ENCODE measurements at places on chromosomes 4 and X.

GRCh38 chr4:8906991-8907595 is 35.5 kb upstream of the HMX1 start:
- no peak for DNase-seq

- DNase-seq = peak; percentile 80
Measured at GRCh38 chr4:76993787-76994641, 44.5 kb downstream of the SEPTIN11 start.

GRCh38 chr4:18075823-18076433 is 54.4 kb upstream of the LCORL start:
- DNase-seq = peak; percentile 40

- DNase-seq = no peak
Measured at GRCh38 chr4:105683038-105683437, 25.5 kb downstream of the INTS12 start.

DNA sequence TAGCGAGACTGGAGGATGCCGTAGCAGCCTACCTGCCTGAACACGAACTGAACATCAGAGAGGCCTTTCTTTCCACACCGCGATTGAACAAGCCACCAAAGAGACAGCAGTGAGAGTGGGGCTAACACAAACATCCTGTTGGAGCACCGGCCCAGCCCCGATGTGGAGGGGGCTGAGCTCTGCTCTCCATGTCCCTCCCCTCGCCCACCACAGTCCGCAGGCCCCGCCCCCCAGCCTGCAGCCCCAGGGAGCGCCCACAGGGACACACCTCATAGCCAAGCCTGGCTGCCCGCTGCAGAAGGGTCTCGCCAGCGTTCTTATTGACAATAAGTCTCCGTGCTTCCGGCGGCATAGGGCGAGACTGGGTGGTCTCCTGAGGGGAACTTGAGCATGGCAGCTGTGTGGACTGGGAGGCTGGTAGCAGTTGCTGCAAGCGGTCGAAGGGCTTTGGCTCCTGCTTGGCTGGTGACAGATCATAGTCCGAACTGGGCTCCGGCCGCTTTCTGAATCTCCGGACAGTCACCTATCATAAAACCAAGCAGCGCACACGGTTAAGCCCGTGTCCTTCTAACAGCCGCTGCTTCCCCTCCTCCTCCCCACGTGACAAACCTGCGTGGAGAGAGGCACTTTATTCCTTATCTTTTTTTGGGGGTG is 35.8 kb downstream of the BCOR start:
- DNase-seq = no peak

DNA sequence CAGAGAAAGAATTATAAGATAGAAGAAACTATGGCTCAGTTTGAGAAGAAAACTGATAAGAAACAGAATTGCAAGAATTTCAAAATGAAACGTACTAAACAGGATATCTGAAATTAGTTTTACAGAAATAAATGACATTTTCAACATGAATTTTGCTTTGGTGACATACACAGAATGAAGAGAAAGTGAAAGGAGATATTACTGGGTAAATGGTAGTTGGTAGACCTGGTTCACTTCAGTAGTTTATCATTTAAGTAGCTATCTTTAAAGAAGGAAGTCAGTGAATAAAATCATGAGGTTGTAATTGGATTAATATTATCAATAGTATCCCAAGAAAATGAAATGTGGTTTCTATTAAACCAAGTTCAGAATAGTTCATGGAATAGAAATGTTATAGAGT is 395.5 kb upstream of the SMIM31 start:
- DNase-seq = no peak

DNA sequence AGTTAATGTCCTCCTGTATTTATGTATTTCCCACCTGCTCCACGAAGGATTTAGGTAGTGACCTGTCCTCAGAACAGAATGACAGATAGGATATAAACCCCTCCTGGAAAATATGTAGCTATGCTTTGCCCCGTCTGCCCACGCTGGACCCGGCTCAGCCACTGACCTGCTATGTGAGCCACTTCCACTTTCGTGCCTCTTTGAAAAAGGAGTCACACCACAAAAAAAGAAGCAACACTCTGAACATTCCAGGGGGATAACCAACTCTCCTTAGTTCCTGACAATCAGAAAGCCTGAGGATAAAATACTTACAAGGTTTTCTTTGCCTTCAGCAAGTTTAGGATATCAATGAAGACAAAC is 11.1 kb downstream of the ACSL1 start:
- DNase-seq = no peak

GRCh38 chrX:10749113-10749512 is 128.7 kb upstream of the MID1 start:
- DNase-seq = no peak

DNA sequence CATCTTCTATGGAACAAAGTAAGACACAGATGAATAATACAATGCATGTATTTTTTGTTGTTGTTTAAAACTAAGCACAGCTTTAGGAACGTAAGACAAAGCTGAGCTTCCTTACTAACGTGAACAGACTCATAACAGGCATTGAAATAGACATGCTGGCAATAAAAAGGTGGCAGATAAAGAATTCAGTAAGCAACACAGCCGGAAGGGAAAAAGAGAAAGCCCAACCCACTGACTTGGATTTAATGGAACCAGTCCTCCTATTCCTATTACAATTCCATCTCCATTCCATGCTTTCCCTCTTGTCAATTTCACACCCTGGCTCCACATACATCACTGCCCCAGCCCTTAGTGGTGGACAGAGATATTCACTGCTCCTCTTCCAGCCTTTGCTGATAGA is 182.1 kb downstream of the NSUN7 start:
- no peak for DNase-seq

GRCh38 chr4:37745946-37746345 is 59.8 kb upstream of the RELL1 start:
- no peak for DNase-seq

DNA sequence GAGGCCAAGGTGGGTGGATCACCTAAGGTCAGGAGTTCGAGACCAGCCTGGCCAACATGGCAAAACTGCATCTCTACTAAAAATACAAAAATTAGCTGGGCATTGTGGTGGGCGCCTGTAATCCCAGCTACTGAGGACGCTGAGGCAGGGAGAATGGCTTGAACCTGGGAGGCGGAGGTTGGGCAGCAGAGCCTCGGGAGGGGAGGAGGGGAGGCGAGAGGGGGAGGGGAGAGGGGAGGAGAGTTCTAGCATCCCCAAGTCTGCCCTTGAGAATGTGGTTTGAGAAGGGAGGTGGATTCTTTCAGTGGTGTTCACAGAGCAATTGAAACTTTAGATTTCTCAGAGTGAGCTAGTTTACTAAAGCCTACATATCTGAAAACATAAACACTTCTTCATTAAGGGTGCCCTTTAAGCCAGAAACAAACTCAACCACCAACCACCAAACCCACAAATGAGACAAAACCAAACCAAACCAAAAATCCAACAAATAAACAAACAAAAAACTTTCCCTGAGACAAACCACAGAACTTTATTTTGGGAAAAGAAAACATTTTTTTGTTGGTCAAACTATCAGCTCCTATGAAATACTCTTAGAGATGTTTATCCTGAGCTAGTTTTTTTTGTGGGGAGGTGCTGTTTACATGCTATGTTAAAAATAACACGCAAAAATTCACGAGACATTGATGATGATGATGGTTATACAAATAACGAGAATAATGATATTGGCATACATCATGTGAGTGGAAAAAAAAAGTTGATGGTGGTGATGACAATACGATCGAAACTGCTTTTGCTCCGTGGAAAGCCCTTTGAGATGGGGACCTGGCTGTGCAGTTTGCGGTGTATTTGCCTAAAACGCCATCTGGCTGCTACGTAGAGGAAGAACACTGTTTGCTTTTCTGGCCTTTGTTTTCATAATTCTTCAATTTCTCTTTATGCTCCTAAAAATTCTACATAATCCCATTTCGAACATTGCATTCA is 98.2 kb upstream of the PRKX start:
- peak; percentile 65 for DNase-seq

DNA sequence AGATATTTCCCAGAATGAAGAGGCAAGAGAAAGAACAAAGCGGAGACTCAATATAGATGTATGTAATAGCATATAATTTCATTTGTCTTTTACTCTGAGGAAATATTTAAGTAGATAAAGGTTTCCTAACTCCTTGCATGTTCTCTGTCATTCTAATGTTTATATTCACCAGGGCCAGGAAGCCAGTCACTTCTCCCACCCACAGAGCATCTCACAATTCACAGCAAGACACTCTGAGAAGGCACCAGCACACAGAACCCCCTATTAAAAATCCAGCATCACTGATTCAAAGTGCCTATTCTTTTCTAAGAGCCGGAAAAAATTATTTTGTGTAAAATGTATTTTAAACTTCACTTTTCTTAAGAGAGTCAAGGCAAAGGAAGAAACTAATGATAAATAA is 927.1 kb downstream of the C4orf33 start:
- DNase-seq = no peak

- no peak for DNase-seq
Measured at GRCh38 chr4:145824463-145824862, 114.2 kb downstream of the ZNF827 start.

DNA sequence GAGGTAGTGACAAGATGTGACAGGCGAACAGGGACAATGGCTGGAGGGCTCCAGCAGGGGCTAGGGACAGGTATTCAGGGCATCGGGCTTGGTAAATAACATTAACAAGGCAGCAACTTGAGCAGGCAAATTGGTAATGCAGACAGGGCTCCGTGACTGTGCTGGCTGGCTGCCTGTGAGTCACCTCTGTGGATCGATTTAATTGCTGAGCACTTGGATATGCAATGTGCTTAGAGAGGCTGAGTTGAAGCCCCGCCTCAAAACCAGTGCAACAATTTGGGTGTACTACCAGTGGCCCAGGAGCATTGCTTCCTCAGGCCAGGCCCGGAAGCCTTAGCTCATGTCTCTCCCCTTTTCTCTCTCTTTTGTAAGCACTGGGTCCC is 19.5 kb downstream of the CNGA2 start:
- no peak for DNase-seq

DNA sequence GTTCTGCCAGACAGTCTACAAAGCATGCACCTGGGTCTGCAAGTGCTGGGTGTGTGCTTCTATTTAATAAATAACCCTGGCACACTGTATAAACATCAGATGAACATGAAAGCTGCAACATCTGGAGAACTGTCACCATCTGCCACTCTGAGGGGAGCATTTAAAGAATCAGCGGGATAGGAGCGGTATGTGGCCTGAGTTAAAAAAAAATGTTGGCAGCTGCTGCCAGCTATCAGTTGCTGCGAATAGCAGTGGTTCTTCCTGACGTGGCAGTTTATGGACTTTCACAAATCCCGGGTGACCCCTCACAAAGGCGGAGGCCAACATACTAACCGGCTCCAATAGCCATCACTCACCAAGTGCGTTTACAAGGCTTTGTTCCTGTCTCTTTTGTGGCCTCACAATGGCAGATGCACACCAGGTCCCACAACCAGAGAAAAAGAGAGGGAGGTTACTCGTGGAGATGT is 95.1 kb downstream of the RASL11B start:
- no peak for DNase-seq

DNA sequence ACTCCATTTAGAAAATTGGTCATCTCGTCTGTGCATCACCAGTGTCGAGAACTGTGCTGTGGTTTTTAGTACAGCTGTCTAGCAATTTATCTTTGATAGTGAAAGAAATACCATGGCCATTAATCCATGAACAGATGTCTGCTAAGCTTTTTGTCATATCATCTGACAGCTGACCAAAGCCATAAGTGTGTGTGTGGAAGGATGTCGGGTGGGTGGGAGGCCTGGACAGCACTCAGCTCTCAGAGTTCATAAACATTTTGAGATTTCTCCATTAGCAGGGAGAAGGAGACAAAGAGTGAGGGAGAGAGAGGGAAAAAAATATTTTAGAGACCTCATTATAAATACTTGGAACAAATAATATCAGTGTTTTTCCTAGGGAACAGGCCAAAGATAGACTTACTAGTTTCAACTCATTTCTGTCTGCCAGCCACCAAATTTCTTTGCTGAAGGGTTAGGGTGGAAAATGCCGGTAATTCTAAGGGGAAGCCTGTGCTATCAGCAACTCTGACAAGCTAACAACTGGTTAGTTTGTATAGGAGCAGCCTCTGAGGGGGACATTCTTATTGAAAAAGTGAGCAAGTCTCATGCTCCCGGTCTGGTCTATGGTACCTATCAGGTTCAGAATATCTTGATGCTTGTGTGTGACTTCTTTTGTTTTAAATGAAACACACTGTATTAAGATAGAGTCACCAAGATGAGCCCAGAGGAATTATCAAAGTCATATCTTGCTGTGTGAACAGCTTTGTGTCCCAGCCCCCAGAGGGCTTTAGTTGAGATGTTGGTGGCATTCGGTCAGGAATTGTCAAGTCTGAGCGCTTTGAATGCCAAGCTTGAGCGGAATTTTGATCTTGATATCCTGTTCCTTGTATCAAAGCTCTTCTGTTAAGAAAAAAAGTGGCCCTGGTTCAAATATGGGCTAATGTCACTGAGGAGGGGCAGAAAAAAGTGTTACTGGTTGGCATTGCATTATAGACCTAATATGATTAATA is 41.9 kb upstream of the PDLIM3 start:
- DNase-seq = no peak

DNA sequence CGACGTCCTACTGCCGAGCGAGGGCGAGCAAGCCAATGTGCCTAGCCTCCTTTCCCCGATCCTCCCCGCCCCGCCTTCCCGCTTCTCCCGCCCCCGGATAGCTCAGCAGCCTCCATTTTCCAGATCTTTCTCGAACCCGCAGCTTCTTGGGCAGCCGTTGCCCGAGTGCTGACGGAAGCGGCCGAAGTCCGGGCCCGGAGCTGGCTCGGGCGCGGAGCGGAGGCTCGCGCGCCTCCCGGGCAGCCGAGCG is 172 bp upstream of the HSPA4L start:
- DNase-seq = no peak

DNA sequence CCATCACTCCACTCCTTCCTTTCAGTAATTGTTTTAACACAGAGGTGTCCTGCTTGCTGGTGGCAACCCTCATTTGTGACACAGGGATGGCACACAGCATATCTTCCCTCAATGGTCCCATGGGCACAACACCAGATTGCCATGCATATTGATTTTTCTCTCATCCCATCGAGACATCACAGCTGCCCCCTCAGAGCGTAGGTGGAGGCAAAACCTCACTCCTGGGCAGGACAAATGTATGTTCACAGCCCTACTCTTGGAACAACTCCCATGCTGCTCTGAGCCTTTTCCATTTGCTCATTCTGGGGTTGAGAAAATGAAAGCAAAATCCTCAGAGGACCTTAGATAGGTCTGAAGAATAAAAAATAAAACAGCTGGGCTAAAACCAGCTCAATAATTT is 172.2 kb downstream of the GABRB1 start:
- no peak for DNase-seq

GRCh38 chr4:161920304-161921052 is 243.3 kb downstream of the FSTL5 start:
- DNase-seq = no peak

DNA sequence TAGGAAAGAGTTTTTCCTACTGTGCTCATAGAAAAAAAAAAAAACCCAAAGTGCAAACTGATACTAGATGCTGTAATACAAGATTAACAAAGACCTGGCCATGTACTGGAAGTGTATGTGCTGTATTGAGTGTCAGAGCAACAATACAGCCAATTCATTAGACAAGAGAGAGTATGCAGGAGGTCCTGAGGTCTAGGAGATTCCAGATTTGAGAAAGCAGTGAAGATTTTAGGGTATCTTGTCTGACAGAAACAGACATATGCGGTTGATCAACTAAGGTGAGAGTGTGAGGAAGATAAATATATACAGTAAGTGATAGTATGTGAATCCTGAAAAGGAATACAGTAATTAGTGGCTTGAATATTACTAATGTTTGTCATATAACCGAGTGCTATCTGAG is 3.0 kb downstream of the GPR174 start:
- peak; percentile 40 for DNase-seq
